Activated CD4-positive, alpha-beta memory T cell treated with anti-CD3 and anti-CD28 coated beads for 36 hours (primary cell): ENCODE measurements at places on chromosomes 4 and X. TPM values are rescaled to one million over a fixed set of nuclear protein-coding genes. Genes with fewer than 3 reads are reported as not detected.
A peak's percentile ranks its signal among the peaks of the same experiment; 100 is the strongest.

GRCh38 chrX:86002076-86002896 lies 45.1 kb downstream of the CHM start:
- peak; percentile 12 for DNase-seq

GRCh38 chr4:41375561-41375960 lies 118.8 kb downstream of the UCHL1 start:
- DNase-seq, result no peak

DNA sequence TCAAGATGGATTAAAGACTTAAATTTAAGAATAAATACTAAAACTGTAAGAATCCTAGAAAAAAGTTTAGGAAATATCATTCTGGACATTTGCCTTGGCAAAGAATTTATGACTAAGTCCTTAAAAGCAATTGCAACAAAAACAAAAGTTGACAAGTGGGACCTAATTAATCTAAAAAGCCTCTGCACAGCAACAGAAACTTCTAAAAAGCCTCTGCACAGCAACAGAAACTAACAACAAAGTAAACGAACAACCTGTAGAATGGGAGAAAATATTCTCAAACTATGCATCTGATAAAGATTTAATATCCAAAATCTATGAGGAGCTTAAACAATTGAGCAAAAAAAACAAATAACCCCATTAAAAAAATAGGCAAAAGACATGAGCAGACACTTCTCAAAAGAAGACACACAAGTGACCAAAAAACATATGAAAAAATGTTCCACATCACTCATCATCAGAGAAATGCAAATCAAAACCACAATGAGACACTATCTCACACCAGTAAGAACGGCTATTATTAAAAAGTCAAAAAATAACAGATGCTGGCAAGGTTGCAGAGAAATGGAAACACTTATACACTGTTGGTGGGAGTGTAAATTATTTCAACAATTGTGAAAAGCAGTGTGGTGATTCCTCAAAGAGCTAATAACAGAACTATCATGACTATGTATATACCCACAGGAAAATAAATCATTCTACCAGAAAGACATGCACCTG lies 5.5 kb upstream of the OPRPN start:
- DNase-seq, result no peak

The TIGD4 gene
- total RNA-seq, result 0.31 TPM

The BEND2 gene
- not detected for total RNA-seq

GRCh38 chr4:51895816-51896408 lies 53.0 kb downstream of the DCUN1D4 start:
- DNase-seq, result peak; percentile 62

The HTATSF1 gene
- total RNA-seq, result 53.4 TPM

The TRMT44 gene
- 24.1 TPM for total RNA-seq

The TLL1 gene
- total RNA-seq, result not detected

- DNase-seq, result no peak
These were observed 183.0 kb downstream of the PALLD start for GRCh38 chr4:168679819-168680218.

The BEX2 gene
- total RNA-seq, result 11.3 TPM

GRCh38 chr4:184815046-184815877 lies 10.5 kb downstream of the ACSL1 start:
- DNase-seq, result no peak

GRCh38 chr4:120049732-120050494 lies 16.7 kb downstream of the MAD2L1 start:
- peak; percentile 74 for DNase-seq

DNA sequence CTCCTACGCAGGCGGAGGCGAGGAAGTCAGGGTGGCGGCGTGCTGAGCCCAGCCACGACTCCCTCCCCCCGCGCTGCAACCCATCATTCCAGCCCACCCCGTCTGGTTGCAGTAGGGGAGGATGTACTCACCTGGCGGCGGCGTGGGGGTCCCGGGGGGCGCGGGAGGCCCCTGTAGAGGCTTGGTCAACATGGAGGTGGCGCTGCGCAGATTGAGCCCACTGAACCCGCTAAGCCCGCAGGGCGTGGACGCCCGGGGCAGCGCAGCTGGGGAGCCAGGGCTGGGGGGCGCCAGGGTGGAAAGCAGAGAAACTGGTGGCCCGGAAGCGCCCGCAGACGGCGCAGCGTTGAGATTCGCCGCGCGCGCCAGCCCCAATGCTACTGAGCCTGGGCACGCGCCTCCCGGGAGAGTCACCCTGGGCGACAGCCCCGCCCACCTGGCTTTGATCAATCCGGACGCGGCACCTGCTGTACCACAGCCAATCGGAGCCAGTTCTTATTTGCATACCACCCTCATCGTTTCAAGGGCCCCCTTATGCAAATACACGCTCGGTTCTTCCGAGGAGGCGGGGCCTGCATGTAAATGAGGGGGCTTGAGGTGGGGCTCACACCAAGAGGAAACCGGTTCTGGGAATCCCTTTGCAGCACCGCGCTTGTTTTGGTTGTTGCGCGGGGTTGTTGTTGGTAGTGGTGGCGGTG lies at the start of gene PIM2:
TSS of gene PIM2 (minus strand) at position 382 of the 698 bp plus-strand sequence. CDS start at position 192, 190 bp downstream.
- DNase-seq, result peak; percentile 94

- no peak for DNase-seq
These were observed 12.5 kb upstream of the ASIC5 start for GRCh38 chr4:155878611-155879010.

DNA sequence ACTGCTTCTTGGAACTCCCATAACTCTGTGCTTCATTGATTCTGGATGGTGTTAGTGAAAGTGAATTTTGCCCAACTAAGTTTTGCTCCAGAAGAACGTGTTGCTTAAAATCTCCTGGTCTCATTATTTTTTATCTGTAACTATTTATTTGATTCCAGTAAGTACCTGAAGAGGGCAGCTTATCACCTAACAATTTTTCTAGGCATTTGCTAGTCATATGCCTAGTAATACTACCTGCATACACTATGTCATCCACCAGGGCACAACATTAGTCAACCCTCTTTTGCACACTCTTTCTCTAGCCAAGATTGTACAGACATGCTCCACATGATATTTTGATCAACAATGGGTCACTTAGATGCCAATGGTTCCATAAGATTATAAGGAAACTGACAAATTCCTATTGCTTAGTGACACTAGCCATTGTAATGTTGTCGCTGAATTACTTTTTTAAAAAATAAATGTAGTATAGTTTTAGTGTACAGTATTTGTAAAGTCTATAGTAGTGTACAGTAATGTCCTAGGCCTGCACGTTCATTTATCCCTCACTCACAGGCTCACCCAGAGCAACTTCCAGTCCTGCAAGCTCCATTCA lies 499.9 kb upstream of the AADAT start:
- DNase-seq, result no peak

The PPARGC1A gene
- total RNA-seq, result not detected

- DNase-seq, result no peak
These were observed 942.7 kb upstream of the NDST4 start for GRCh38 chr4:116055857-116056827.

- no peak for DNase-seq
These were observed 28.8 kb upstream of the CFAP47 start for GRCh38 chrX:35890699-35891098.

DNA sequence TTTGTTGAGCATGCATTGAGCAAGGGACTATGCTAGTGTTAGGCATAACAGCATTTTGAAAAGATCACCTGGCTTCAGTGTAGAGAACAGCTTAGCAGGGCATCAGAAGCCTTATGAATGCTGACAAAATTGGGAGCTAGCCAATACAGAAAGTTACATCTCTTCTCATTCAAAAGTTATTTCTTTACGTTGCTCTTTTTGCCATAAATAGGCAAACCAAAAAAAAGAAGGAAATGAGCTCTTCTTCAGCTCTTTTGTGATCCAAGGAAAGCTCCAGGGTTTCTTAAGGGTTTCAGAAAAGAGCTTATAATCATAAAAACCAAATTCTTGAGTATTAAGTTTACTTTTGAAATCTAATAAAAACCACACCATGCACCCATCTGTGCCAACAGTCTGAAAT lies 35.2 kb upstream of the LNX1 start:
- no peak for DNase-seq

- no peak for DNase-seq
These were observed 67.5 kb upstream of the BMP3 start for GRCh38 chr4:80963051-80963450.

- DNase-seq, result no peak
These were observed 58.1 kb upstream of the ENPP6 start for GRCh38 chr4:184275766-184276165.

The LAS1L gene
- total RNA-seq, result 56.7 TPM

DNA sequence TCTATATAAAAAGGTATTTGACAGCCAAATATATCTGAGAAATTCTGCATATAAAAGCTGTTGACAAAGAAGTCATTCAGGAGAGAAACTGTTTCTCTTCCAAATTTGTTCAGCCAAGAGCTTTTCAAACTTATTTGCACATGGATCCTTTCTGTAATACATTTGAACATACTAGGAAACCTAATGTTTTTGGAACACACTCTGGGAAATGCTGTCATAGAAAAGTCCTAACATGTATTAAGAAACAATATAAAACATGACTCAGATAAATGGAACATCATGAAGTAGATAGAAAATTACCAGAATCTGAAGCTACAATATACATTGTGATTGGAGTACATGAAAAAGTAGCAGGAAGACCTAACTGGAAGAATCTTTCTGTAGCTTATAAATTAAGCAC lies 781.5 kb upstream of the EPHA5 start:
- DNase-seq, result no peak

DNA sequence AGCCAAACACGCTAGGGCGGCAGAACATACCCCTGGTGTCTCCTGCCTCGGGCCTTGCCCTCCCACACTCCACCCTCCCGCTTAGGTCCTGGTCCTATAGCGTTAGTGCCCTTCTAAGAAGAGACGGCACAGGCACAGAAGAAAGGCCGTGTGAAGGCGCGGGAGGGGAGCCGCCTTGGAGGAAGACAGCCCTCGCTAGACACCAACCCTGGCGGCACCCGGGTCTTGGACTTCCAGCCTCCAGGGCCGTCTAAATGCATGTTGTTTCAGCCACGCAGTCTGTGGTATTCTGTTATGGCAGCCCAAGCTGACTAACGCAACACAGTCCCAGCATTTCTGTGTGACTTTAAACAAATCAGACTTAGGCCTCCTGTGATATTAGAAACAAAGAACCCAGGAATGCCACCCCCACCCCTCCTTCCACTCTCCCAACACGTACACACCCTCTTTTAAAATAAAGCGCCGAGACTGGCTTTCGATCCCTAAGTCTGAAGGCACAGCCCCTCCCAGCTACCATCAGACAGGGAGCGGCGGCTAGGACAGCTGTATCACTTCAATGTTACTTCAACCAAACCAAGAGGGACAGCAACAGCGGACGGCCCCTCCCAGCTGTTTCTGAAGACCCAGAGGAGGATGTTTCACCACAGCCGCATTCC lies 128.0 kb downstream of the AFAP1 start:
- DNase-seq, result no peak

GRCh38 chrX:73525928-73526690 lies 36.9 kb upstream of the CHIC1 start:
- DNase-seq, result no peak

The TMSB15B gene
- total RNA-seq, result 8.6 TPM

The ZAR1 gene
- total RNA-seq, result not detected

GRCh38 chrX:108117988-108118387 lies 26.4 kb downstream of the ATG4A start:
- no peak for DNase-seq

DNA sequence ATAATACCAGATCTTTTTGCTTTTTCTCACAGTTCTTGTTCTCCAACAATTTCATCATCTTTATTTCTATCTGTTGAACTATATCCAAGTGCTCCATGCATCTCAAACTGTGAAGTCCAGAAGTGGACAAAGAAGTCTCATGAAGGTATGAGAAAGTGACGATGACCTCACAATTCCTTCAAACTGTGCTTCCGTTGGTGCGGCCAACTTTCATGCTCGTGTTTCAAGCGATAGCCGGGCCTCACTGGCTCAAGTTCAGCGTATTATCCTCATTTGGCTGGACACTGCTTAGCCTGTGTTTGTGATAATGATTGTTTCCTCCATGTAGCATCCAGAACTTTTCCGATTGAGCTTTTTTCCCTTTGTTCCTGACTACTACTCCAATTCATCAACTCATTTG lies 143.1 kb downstream of the PALLD start:
- DNase-seq, result no peak

- no peak for DNase-seq
These were observed 403.0 kb upstream of the HS3ST1 start for GRCh38 chr4:11831739-11832138.

The SPARCL1 gene
- total RNA-seq, result not detected

GRCh38 chr4:76210452-76210851 lies 3.2 kb downstream of the SCARB2 start:
- no peak for DNase-seq

The NOA1 gene
- total RNA-seq, result 26.6 TPM

GRCh38 chr4:48546336-48546735 lies 56.3 kb downstream of the ZAR1 start:
- DNase-seq, result peak; percentile 43

DNA sequence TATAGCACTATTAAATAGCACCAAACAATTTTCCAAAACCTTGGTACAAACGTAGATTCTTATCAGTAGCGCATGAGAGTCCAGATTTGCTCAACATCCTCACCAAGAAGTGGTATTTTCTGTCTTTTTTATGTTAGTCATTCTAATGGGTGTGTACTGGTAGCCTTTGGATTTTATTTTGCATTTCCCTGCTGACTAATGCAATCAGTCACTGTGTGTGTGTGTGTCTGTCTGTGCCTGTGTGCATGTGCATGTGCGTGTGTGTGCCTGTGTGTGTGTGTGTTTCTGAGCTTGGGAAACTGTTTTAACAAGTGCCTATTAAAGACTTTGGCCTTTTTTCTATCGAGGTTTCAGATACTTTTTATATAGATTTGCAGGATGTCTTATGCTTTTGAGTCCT lies 82.2 kb upstream of the MAGEA10 start:
- DNase-seq, result no peak

The TMEM187 gene
- total RNA-seq, result 9.1 TPM

- no peak for DNase-seq
These were observed 30.7 kb upstream of the KLHL8 start for GRCh38 chr4:87251106-87251505.

GRCh38 chr4:41537292-41537890 lies 566 bp upstream of the LIMCH1 start:
- no peak for DNase-seq

DNA sequence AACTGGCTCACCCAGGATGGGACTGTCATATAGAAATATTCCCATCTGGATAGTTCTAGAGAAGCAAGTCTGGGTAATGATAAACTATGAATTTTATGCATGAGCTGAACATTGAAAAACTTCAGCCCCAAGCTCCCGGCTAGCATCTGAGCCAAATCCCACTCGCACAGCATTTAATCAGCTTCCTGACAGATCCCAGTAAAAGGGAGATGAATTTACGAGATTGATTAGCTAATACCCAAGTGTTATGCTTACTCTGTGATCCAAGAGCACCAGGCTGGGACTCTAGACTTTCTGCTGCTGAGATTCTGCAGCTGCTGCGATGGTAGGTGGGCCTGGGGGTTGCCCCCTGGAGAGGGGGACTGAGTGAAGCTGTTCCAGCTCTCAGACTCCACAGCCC lies 28.0 kb downstream of the FRMPD3 start:
- no peak for DNase-seq

The STX18 gene
- total RNA-seq, result 23.2 TPM

GRCh38 chrX:43939187-43939926 lies 33.8 kb downstream of the NDP start:
- no peak for DNase-seq

The SYAP1 gene
- 22.4 TPM for total RNA-seq
